Erythroblast (primary cell): ENCODE measurements at places on chromosomes 16 and 17.
A peak's percentile ranks its signal among the peaks of the same experiment; 100 is the strongest.

GRCh38 chr16:78996790-78997189 lies 603.7 kb downstream of the MAF start:
- DNase-seq, result no peak

- DNase-seq, result no peak
These were observed 71.5 kb upstream of the N4BP1 start for GRCh38 chr16:48681520-48681919.

- peak; percentile 50 for DNase-seq
These were observed 15.2 kb downstream of the MED24 start for GRCh38 chr17:40038882-40039513.

DNA sequence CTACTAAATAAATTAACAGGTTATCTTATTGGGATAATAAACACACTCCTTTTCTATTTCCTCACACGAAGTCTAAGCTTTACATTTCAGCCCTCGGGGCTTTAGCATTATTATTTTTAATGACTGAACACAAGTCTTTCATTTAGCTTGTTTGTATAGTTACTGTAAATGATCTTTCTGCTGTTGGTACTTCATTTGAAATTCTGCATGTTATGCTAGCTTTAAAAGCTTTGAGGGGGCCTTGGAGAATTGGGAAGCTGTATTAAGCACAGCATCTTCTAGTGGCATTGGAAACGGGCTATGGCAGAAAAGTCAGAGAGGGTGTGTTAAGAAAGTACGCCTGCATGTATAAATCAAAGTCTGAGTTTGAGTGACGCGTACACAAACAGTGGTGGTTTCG lies 243.7 kb downstream of the FTO start:
- no peak for DNase-seq

DNA sequence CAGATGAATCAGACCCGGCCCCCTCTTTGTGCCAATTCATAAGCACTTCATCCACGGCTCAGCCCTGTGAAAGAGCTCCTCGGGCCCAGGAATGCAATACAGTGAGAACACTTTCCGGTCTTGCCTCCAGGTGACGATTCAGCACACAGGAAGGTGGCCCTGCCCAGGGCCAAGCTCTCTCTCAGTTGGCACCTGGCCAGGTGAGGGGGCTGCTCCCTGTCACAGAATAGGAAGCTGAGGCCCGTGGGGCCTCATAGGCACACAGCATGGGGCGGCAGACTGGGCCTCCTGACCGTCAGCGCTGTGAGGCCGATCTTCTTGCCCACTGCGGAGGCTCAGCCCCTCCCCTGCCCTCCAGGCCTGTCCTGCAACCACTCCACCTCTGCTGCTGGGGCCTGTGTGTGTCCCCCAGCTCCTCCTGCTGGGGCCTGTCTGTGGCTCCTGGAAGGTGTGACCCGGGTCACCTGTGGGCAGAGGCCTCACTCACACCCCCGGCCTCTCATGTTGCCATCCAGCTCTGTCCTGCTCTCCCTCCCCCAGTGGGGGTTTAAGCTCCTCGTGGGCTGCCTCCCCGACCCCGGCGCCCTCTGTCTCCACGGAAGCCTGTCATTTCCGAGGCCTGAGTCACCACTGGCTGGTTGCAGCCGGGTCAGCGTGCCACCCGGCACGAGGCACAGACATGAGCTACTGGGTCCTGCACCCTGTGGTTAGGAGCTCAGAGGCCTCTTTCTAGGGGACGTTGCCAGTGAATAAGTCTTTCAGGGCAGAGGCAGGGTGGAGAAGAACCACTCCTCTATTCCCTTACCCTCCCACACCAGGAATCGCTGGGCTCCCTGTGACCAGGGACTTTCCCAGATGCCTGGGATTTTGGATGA lies 114.4 kb downstream of the SEC14L1 start:
- no peak for DNase-seq

GRCh38 chr16:86476956-86477534 lies 33.3 kb upstream of the FOXF1 start:
- DNase-seq, result no peak

DNA sequence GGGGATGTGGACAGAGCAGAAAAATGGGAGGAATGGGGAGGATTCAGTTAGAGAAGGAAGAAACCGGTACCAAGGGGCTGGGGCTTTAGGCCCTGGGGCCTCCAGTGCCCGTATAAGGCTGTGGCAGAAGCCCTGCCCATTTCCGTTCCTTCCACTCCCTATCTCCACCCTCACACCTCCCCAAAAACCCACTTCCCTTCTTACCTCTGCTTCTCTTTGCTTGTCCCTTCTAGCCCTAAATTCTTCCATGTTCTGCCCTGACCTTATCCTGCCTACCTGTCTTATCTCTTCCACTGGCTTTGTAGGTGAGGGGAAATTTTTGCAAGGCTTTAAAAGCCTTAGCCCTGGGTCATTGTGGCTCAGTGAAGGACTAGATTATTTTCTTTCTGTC lies 4.1 kb downstream of the RNF167 start:
- DNase-seq, result no peak

DNA sequence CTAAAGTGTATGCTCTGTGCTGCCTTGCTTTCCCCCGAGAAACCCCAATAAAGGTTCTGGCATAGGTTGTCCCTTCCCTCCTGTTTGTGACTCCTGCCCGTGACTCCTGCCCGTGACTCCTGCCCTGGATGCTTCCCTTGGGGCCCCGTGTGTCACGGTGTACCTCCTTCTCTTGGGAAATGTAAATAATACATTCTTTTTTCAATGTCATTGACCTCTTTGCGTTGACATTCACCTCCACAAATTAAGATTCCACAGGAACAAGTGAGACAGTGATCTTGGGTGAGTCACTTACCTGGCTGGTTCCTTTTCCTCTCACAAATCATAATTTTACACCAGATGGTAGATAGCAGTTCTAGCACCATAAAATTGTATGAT lies 632 bp downstream of the CCL15 start:
- no peak for DNase-seq

- no peak for DNase-seq
These were observed 72.0 kb downstream of the FTO start for GRCh38 chr16:53775821-53776431.

DNA sequence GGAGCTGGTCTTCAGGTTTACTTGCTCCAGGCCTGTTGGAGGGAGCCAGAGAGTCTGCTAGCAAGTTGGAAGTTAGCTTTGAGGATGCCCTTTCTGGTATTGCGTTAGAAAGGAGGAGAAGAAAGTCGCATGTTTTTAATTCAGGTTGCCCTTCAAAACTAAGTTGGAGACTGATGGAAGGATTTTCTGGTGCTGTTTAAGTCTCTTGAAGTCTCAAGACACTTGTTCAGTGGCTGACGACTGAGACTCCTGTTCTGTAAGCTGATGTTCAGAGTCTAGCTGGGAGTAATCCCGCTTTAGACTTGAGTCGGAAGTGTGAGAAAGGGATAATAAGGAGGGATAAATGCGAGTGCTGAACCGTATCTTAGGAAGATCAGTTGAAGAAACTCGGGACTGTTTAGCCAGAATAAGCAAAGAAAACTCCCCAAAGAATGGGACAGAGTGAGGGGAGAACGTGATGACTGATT lies 740 bp downstream of the AATF start:
- no peak for DNase-seq

DNA sequence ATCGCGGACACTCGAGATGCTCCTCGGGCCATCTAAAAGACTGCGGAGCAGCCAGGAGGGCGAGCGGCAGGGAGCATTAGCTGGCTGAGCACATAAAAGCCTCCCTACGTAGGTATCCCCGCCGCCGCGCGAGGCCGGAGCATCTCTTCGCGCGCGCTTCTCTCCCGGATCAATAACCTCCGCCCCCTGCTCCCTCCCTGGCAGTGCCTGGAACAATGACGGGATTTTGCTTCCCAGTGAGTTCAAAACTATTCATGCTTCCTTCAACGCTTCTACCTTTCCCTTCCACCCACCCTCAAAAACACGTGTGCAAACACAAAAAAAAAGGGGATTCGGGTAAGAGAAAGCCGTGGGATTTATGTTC lies 984 bp downstream of the CENPV start:
- peak; percentile 57 for DNase-seq

- peak; percentile 14 for DNase-seq
These were observed 39.2 kb downstream of the FTO start for GRCh38 chr16:53743149-53743566.
